Coronary artery (tissue), 2 donors: ENCODE measurements at places on chromosomes 3 and 15.

DNA sequence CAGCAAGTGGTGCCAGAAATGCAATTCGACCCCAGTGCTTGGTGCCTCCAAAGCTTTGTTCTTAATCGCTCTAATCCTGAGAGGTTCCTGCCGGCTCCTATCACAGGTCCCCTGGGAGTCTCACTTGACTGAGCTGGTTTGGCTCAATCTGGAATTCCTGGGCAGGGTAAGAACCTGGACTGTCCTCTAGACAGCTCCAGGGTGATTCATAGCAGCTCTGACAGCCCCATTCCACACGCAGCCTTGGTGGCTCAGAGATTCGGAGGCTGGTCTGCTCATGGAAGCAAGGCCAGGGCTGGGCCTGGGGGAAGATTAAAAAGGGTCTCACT is 37.9 kb downstream of the MYO5C start:
- DNase-seq, result no peak

DNA sequence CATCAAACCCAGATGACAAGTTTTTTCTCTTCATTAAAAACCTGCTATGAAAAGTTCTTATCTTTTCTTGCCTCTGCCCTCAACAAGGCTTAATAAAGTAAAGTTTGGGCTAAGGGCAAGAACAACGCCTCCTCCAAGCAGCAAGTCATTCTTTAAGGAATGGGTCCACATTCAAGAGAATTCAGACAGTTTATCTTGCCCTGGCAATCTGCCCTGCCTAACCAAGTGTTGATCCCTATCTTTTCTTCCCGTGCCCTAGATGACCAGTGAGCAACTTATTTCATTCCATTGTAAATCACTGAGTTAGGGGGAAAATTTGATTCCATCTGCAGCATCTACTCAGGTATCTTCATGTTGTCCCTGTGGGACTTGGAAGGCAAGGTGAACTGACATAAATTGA is 370.3 kb upstream of the DPPA4 start:
- no peak for DNase-seq

- DNase-seq, result no peak
These were observed 216.5 kb downstream of the MFSD1 start for GRCh38 chr3:159018341-159018740.

DNA sequence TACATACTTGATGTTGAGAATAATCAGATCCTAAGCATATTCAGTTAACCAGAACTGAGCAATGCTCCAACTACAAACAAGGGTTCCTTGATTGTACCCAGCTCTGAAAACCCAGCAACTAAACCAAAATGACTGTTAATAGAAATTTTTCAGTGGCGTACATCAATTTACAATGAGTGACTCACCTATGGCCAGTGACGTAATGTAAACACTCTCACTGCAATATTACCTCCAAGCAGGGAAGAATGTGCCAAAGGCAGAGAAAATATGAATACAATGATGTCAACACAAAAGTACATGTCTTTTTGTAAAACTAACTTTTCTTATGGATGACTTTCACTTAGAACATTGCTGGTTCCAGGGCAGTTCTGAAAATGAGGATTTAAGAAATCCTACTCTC is 611.3 kb downstream of the EDEM1 start:
- DNase-seq, result no peak

DNA sequence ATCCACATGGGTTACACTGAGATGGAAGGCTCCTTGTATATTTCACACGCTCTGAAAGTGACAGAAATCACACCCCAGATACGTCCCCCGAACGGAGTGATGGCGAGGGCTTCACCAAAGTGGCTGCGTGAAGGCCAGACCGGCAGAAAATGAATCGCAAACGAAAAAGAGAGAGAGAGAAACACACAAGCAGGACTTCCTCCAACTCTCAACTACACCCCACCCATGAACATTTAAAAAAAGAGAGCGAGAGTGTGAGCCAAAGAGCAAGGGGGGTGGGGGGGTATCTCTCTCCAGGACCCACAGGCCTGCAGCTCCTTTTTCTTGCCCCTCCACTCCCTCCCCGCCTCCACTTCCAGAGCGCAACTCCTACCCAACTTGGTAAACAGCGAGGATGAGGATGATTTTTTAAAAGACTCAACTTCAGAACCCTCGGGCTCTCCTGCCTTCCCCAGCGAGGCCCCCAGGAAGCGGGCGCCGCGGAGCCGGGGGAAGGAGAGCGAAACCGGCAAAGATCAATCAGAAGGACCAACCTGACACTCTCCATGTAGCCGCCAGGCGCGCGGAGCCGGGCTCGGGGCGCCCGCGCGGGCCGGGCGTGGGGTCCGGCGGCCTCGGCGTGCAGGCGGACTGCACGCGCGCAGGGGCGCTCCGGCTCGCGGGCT is 519.1 kb downstream of the FOXP1 start:
- DNase-seq, result peak; percentile 87

DNA sequence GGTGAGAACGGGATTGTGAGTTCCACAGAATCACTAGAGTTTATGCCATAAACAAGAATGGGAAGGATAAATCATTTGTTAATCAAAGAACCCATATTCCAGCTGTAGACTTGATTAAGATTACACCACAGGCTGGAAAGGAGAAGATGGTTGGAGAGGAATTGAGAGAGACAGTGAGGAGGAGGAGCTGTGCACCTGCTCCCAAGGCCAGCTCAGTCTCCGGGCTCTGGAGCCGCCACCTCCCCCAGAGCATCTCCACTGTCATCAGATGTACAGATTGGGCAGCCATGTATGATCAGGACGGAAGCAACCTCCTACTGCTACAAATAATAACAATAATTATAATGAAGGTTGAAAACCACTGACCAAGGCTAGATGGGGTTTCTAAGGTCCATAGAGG is 170.0 kb downstream of the MINAR1 start:
- no peak for DNase-seq

GRCh38 chr15:65110676-65111292 is 4.2 kb downstream of the UBAP1L start:
- DNase-seq, result no peak

- DNase-seq, result peak; percentile 84
These were observed 404.6 kb upstream of the C2CD4B start for GRCh38 chr15:62569460-62570404.

GRCh38 chr3:163573324-163573723 is 1505.0 kb downstream of the SI start:
- no peak for DNase-seq
